ENCODE measurements at places on chromosomes 12 and 14.

GRCh38 chr14:101188571-101188915, 285.0 kb upstream of the RTL1 start:
- DNase-seq, result no peak

DNA sequence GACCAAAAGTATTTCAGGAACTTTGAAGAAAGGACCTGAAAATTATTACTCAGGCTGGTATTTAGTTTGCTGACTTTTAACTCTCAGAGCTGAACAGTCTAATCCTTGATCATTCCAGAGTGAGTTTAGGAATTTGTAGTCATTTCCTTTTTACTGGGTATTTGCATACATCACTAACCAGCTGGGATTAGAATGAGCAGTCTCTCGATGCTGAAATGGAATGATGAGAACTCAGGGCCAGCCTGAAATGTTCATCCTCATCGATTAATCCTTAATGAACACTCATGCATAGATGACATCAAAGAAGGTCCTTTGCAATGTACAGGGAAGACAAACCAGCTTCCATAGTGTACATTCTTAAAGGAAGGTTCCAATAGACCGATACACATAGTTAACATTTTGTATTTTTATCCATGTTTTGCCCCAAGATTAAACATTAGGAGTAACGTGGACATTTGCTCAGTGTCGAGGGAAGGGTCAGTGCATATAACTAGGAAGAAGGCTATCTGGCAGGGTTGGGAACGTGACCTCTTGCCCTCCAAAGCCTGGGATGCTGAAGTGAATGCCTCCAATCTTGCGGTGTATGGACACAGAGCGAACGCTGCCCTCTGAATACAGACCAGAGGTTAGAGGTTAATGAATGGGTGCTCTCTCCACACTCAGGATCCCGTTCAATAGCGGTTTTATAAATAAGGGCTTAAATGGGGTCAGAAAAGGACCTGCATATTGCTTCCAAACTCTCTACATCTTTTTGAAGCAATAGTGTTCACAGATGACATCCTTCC, 14.5 kb downstream of the FBXL14 start:
- DNase-seq, result no peak

GRCh38 chr14:24606297-24606696, 3.2 kb downstream of the GZMH start:
- no peak for DNase-seq

- peak; percentile 4 for DNase-seq
These were observed 310.7 kb upstream of the DCN start for GRCh38 chr12:91493308-91493707.

Data from RWPE1 (cell line).